Retina (tissue), 1 donor: ENCODE measurements at places on chromosomes 12 and 14.

DNA sequence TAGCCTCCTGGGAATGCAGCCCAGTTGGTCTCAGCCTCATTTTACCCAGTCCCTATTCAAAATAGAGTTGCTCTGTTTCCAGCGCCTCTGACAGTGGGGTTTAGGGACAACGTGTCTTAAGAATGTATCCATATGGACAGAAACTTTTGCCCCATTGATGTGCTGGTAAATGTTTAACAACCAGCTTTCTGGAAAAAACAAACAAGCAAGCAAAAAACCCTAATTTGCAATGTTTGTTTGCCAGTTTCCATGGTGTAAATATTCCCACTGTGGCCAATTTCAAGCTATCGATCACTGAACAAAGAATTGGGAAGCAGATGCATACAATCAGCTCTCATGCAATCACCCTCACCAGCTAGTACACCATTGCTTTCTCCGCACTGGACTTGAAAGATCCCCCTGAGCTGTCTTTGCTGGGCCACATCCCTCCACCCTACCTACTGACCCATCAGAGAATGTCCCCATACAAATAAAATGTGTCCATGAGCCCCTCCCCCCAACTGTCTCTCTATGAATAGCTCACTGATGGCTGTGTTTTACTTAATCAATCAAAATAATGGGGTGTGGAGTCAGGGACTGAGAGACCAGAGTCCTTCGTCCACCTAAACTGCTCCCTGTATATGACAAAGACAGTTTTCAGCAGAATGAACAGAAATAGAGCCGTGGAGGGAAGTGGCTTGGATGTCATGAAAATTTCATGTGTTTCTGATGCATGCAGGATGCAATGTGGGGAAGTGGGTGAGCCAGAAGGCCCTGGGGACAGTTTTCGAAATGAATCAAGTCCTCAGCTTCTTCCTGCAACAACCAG lies 40.8 kb downstream of the CCDC60 start:
- DNase-seq, result no peak

DNA sequence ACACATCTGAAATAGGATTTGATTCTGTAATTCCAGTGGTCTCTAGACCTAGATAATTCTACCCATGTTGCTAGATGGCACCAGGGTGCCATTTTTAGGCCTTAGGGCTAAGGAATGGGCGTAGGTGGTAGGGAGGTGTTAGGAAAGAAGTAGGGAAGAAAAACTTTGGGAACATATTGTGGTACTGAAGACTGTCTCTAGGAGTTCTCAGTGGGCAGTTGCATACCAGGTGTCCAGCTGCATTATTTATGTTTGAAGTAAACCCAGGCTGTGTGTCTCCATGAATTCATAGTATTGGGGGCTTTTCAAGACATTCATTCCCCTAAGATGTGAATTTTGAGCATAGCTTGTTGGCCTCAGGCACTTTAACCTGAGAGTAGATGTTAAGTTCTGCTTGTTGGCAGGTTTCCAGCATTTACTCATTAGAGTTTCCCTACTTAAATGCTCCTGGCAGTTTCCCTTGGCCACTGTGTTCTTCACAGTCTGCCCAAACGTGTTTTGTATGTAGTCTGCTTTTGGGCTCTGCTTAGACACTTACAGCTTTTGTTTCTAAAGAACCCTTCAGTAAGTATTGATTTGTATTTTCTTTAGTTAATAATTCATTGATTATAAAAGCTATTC lies 31.5 kb upstream of the CCT2 start:
- DNase-seq, result no peak

GRCh38 chr12:674272-674781 lies 11.1 kb upstream of the NINJ2 start:
- DNase-seq, result no peak

- DNase-seq, result no peak
Observed at GRCh38 chr12:92847368-92847767, 81.7 kb downstream of the EEA1 start.

GRCh38 chr12:15928346-15928745 lies 17.2 kb downstream of the DERA start:
- DNase-seq, result no peak

- DNase-seq, result no peak
Observed at GRCh38 chr14:83960832-83961512, 1569.0 kb upstream of the FLRT2 start.

GRCh38 chr12:124646385-124647230 lies 79.2 kb upstream of the NCOR2 start:
- no peak for DNase-seq

DNA sequence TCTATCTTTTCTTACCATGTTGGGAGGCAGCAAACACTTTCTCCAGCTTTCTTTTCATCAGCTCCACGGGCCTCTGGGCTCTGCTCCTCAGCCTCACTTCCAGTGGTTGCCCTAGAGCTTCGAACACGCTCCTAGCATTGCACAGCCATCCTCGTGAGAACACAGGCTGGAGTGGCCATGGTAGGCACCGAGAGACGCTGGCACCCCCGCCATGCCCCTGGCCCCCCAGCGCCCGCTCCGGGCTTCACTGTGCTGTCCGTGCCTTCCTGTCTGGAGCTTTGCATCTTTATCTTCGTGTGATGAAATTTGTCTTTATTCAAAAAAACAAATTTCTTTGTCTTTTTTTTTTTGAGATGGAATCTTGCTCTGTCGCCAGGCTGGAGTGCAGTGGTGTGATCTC lies 352.2 kb downstream of the TMEM121 start:
- no peak for DNase-seq

GRCh38 chr14:88422919-88423650 lies 37.6 kb downstream of the SPATA7 start:
- no peak for DNase-seq

DNA sequence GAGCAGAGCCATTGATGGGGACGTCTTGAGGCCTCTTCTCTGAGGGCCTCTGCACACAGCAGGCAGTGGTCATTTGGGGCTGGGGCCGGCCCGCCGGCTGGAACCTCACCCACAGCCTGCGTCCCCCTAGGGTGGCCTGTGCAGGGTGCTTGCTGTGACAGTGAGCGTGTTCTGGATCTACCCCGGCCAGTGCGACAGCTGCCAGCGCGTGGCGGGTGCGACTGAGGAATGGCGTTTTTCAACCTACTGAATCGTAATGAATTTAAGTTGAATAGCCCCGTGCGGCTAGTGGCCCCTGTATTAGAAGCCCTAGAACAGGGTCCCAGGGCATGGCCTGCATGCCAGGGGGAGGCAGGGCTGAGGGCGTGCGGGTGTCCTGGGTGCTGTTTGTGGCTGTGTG lies 13.8 kb downstream of the RFLNA start:
- no peak for DNase-seq

DNA sequence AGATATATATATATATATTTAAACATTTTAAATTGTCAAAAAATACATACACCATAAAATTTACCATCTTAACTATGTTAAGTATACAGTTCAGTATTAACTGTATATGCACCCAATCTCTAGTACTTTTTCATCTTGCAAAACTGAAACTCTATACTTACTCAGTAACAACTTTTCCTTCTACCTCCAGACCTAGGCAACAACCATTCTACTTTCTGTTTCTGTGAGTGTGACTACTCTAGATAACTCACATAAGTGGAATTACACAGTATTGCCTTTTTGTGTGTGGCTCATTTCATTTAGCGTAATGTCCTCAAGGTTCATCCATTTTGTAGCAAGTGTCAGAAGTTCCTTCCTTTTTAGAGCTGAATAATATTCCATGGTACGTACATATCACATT lies 8.2 kb downstream of the FAM234B start:
- DNase-seq, result no peak

DNA sequence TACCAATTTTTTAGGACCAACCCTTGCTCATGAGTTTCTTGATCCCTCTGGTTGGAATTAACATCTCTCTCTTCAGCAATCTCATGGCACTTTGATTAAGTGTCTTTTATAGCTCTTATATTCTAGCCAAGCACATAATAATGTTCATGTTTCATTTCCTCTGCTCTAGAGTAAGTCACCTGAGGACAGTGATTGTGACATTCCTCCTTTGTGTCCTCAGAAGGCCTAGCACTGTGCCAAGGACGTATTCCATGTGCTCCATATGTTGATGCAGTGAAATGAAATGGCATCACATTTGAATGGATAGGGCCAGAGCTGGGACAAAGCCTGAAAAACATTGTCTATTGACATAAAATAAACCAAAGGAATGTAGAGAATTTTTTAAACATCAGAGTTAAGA lies 322.8 kb upstream of the PRICKLE1 start:
- DNase-seq, result no peak

DNA sequence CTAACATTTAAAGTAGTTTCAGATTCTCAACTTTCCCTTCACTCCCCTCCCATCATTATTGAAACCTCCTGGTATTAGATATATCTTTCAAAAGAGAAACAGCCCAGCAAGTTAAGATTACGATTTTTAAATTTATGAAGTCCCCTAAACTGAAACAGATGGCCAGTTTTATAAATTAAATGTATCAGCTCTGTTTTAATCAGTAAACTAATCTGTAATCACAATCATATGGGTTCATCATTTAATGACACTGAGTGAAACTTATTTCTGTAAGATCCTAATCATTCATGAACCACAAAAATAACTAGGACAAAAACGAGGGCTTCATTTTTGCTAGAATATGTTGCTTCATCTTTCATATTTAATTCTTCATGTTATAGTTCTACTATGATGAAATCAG lies 137.8 kb downstream of the EPS8 start:
- DNase-seq, result no peak

DNA sequence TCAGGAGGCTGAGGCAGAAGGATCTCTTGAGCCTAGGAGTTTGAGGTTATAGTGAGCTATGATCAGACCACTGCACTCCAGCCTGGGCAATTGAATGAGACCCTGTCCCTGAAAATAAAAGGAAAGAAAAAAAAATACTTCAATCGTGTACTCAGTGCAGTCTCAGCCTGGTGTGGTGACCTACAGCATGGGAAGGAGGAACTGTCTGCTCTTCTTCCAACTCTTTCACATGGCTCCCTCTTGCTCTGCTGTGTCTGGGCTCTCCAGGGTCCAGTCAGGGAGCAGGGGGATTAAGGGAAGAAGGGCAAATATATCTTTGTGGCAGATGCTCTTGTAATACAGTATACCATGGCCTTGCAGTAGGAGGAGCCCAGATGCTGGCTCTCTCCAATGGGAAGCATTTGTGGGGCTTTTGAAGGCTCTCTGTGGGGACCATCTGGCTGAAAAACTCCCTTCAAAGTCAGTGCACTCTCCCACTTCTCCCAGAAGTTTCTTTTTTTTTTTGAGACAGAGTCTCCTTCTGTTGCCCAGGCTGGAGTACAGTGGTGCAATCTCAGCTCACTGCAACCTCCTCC lies 76.6 kb upstream of the TMPO start:
- no peak for DNase-seq

DNA sequence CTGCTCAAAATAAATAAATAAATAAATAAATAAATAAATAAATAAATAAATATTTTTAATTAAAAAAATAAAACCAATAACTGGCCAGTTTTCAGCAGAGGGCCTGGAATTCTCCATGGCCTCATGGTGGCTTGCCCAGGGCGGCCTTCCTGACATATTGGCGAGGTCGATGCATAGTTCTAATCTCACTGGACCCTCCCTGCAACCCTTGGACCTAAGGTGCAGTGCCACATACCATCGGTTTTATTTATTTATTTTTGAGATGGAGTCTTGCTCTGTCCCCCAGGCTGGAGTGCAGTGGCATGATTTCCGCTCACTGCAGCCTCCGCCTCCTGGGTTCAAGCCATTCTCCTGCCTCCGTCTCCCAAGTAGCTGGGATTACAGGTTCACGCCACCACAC lies 3.9 kb upstream of the VSIG10 start:
- DNase-seq, result no peak

DNA sequence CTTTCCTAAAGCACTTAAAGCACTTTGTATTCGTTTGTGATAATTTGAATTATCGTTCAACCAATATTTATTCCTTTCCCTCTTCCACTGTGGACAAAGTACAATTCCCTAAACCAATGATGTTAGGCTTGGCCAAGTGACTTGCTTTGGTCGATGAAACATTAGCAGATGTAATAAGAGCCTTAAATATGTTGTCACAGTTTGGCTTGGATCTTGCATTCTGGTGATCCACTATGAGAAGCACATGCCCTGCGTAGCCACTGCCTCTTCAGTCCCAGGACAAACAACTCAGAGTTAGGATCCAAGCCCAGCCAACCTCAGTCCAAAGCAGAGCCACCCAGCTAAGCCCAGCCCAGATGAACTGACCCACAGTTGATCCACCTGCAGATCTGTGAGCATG lies 8.4 kb upstream of the C12orf75 start:
- DNase-seq, result no peak

GRCh38 chr14:34257505-34257904 lies 204.5 kb downstream of the SPTSSA start:
- no peak for DNase-seq

DNA sequence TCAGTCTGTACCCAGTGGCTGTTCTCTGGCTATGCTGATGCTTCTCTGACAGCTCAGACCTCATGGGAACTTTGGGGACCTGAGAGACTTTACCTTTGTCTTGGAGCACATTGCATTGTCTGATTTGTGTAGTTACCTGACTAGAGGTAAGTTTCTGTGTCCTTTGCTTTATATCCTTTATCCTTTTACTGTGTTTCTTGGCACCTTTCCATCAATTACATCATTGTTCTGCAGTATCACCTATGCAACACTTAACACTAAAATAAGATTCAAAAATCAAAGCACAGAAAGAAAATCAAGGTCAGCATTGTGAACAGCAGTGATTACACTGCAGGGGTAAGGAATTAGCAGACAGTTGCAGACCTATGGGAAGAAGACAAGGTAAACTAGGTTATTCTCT lies 43.8 kb downstream of the SLC35F4 start:
- DNase-seq, result no peak

DNA sequence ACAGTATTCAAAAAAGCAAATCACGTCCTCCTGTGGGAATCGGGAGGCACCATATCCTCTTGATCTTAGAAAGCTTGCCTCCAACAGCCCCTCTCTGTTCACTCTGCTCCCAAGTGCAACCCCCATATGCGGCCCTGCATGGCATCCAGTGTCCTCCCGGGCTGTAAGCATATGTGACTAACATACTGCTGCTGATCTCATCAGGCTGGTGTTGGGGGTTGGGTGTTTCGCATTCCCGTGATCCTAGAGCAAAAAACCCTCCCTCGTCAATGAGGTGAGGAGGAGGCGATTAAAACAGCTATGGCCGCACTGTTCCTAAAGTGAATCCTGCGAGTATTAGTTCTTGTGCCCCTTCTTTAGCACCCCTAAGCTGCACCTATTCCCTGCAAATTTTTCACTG lies 28.1 kb upstream of the PPM1A start:
- DNase-seq, result no peak

- no peak for DNase-seq
Observed at GRCh38 chr14:20302042-20302755, 3.6 kb downstream of the TTC5 start.

GRCh38 chr12:121538699-121539061 lies 42.1 kb downstream of the KDM2B start:
- no peak for DNase-seq

GRCh38 chr12:52703878-52704277 lies 554 bp upstream of the KRT77 start:
- DNase-seq, result no peak

DNA sequence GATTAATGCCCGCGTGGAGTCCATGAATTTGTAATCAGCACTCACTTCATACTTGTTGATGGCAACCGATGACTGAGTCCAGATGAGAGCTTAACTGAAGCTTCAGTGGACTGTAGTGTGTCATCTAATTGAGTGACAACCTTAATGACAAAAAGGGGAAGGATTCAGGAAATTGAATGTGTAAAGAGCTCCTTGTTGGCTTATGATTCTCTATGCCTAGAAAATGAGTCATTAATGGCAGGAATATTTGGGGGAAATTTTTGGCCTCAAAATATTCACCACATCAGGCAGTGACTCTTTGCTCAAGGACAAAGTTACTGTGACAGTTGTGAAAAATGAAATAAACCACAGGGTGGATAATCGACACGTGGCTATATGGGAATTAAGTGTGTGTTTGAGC lies 55.3 kb upstream of the STON2 start:
- no peak for DNase-seq

- DNase-seq, result no peak
Observed at GRCh38 chr14:52563120-52563519, 10.5 kb downstream of the GPR137C start.
